ENCODE measurements at places on chromosomes 3 and 15. TPM values are rescaled to one million over a fixed set of nuclear protein-coding genes. Genes with fewer than 3 reads are reported as not detected.

The RLBP1 gene
- total RNA-seq: 0.48 TPM

The FGD5 gene
- not detected for total RNA-seq

GRCh38 chr3:127791221-127791913 is 30.9 kb downstream of the MGLL start:
- DNase-seq: no peak
- H3K27ac ChIP-seq: no peak overlapping the region
- H3K27me3 ChIP-seq: no peaks in the 10 kb centered on the region
- H3K4me3 ChIP-seq: no peak overlapping the region

DNA sequence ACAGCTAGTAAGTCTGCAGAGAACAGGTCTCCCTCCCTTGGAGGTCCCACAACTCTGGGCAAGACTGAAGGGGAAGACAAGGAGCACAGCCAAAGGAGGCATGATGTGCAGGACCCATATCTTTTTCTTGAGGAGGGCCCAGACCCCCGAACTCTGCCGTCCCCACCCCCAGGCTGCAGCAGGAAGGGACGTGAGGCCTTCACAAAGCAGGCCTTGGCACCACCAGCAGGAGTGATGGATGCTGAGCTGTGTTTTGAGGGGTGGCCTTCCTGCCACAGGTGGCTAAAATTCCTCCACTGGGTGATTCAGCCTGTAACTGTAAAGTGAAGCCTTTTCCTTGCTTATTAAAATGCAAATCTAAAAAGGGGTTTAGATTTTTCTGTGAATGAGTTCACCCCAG is 8.6 kb downstream of the PLA2G4D start:
- no peaks in the 10 kb centered on the region for H3K4me1 ChIP-seq
- H3K36me3 ChIP-seq: no peaks in the 10 kb centered on the region
- peaks cover 5% of the 10 kb centered on the region for H3K27me3 ChIP-seq
- H3K27ac ChIP-seq: no peak overlapping the region

- H3K36me3 ChIP-seq: no peaks in the 10 kb centered on the region
- H3K27ac ChIP-seq: no peak overlapping the region
These were observed 10.1 kb downstream of the HACD3 start for GRCh38 chr15:65540314-65540713.

The SKOR1 gene
- 0.48 TPM for total RNA-seq

- H3K36me3 ChIP-seq: no peaks in the 10 kb centered on the region
- H3K27me3 ChIP-seq: no peaks in the 10 kb centered on the region
- H3K27ac ChIP-seq: no peak overlapping the region
- no peak for DNase-seq
- no peak overlapping the region for H3K4me3 ChIP-seq
These were observed 227.6 kb upstream of the MME start for GRCh38 chr3:154852515-154852914.

DNA sequence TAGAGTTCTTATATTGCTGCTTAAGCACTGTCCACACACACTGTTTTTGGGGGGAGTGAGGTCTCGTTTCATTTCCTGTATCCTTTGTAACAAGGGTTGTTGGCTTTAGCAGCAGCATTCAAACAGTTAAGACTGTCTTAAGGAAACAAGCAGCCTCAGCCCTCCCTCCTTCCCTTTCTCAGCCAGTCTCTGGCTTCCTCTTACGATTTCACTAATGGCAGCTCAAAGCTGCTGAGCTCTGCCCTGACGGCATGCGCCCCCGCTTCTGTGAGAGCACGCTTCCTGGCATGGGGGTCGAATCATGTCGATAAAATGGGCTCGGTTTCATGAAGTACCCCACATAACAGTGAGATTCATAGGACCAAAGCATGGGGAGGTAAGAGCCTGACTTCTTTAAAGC is 105.0 kb downstream of the KLHL25 start:
- H3K4me1 ChIP-seq: peaks cover 76% of the 10 kb centered on the region
- H3K27ac ChIP-seq: peak overlapping the region; percentile 99
- peak; percentile 77 for DNase-seq
- peak overlapping the region; percentile 99 for H3K4me3 ChIP-seq
- H3K36me3 ChIP-seq: peaks cover 9% of the 10 kb centered on the region
- no peaks in the 10 kb centered on the region for H3K27me3 ChIP-seq

- H3K4me1 ChIP-seq: peaks cover 34% of the 10 kb centered on the region
- no peak overlapping the region for H3K4me3 ChIP-seq
- H3K27ac ChIP-seq: peak overlapping the region; percentile 21
- DNase-seq: no peak
- H3K27me3 ChIP-seq: no peaks in the 10 kb centered on the region
- H3K36me3 ChIP-seq: peaks cover 16% of the 10 kb centered on the region
These were observed 241.5 kb upstream of the SATB1 start for GRCh38 chr3:18666655-18667054.

DNA sequence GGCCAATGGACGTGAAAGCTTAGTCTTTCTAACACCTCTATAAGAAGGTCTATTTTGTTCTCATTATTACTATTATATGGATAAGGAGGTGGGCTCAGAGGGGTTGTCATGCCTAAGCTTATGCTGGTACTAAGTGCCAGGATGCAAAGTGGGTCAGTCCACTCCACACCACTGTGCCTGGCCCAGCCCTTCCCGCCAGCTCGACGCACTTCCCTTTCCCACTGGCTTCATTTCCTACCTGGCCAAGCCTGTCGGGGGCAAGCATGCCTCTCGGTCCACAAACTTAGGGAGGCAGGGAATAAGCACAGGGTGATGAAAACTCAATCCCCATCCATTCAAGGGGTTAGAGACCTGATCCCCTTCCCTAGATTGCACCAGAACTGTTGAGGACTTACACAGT is 5.9 kb upstream of the SYNM start:
- peaks cover 36% of the 10 kb centered on the region for H3K27me3 ChIP-seq
- no peak overlapping the region for H3K4me3 ChIP-seq
- H3K4me1 ChIP-seq: no peaks in the 10 kb centered on the region
- H3K36me3 ChIP-seq: no peaks in the 10 kb centered on the region
- no peak overlapping the region for H3K27ac ChIP-seq

The LINGO1 gene
- total RNA-seq: not detected

The GRIP2 gene
- total RNA-seq: not detected

The LRRC49 gene
- total RNA-seq: 0.38 TPM

All from natural killer cell treated with Interleukin-12 subunit alpha and Interleukin-12 subunit beta and Interleukin-15 and Interleukin-18, amount 100 ng/mL, for 72 hours (primary cell).